ENCODE measurements at places on chromosomes 2 and 18.

- DNase-seq, result no peak
Measured at GRCh38 chr18:23861326-23861725, 153.2 kb upstream of the TTC39C start.

GRCh38 chr2:9380702-9381628, 42.4 kb downstream of the ITGB1BP1 start:
- no peak for DNase-seq

- DNase-seq, result no peak
Measured at GRCh38 chr2:180507028-180507427, 473.4 kb upstream of the UBE2E3 start.

GRCh38 chr2:112897624-112897978, 13.4 kb upstream of the IL37 start:
- no peak for DNase-seq

- DNase-seq, result no peak
Measured at GRCh38 chr2:119691189-119691588, 12.2 kb downstream of the TMEM177 start.

DNA sequence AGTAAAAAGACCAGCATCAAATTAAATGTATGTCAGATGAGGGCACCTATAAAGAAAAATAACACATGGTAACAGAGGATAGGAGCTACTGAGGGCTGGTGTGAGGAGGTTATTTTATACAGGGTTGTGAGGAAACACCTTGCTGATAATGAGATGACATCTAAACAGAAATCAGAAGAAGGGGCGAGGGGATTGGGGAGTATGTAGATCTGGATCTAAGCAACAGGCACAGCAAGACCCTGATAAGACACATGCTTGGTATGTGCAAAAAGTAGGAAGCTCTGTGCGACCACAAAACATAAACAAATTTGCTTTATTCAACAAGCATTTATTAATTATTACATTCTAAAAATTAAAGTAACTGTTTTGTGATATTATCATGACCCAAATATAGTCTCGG, 295.4 kb downstream of the ZEB2 start:
- DNase-seq, result no peak

- DNase-seq, result no peak
Measured at GRCh38 chr18:49111191-49111988, 160.6 kb upstream of the SMAD7 start.

GRCh38 chr2:127652786-127653357, 6.9 kb downstream of the GPR17 start:
- no peak for DNase-seq

GRCh38 chr2:206980413-206980812, 41.1 kb downstream of the CPO start:
- DNase-seq, result no peak

DNA sequence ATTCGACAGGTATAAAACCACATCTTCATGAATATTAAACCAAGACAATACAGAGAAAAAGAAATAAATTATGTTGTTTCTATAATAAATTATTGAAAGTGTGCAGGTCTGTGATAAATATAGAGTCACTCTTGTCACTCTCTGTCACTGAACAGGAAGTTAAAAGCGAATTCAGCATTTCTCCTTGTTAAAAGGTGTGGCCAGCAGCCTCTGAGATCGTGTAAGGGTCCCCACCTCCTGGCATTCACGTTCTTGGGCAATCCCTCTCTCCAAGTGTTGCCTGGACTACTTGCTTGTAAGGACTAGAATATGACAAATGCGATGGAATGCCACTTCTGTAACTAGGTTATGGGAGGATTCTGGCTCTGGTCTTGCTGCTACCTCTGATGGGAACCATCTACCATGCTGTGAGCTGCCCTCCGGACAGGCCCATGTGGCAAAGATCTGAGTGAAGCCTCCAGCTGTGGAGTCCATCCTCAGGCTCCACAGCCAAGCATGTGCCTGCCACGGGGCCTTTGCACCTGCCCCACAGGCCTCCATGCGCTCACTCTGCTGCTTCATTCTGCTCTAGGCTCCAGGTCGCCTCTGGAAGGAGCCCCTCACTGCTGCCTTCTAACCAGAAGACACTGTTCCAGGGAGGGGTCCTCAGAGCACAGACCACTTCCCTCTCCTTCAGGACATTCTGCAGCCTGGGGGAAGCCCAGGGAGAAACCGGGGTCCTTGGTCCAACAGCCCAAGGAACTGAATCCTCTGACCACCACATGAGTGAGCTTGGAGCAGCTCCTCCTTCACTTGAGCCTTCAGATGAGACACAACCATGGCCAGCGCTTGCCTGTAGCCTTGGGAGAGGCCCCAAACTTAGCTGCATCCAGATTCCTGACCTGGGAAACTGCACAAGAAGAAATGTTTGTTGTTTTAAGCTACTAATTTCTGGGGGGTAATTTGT, 202.9 kb upstream of the HDAC4 start:
- DNase-seq, result no peak

GRCh38 chr18:36547544-36547943, 250.0 kb downstream of the FHOD3 start:
- no peak for DNase-seq

DNA sequence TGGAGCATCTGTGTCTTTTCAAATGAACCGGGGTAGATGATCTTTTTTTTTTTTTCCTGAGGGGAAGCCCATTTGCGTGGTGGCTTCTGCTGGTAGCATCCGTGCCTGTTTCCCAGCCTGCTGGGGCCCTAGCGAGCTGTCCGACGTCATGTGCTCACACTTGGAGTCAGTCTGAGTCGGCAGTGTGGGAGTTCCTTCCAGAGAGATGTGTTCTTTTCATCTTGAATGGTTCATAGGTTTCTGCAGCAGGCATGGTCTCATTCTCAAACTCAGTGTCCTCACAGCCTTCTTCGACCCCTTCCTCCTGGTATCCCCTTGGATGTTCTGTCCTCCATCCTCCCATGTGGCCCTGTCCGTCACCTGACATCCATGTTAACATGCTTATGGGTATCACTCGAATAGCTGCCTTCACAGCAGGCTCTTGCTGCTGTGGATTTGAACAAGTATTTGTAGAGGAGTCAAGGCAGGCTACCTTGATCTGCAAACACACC, 51.0 kb downstream of the LDLRAD4 start:
- DNase-seq, result no peak

DNA sequence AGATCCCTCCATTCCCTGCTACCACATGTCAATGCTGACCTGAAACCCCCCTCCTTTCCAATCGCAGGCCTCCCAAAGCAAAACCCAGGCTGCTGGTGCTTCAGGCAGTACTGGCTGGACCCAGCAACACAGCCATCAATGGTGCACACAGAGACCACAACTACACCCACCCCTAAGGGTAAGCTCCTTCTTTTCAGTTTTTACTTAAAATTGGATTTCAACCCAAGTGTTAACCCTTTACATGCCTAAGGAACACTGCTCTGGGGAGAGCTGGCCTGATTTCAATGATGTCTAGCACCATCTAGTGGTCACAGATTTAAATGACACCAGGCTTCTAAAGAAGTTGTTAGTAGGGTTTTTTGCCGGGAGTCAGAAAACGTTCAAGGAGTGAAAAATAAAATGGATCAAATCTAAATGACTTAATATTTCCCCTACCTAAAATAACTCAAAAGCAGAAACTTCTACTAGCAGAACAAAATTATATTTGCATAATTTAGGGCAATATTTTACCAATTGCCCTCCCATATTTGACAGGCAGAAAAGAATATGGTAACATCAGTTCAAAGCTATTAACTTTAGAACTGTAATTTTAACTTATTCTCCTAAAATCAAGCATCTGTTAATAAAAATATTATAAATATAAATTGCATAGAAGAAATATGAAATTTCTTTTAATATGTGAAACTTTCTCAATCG, 24.6 kb downstream of the FECH start:
- no peak for DNase-seq

- no peak for DNase-seq
Measured at GRCh38 chr2:168234407-168235085, 12.8 kb downstream of the STK39 start.

GRCh38 chr18:55089610-55090009, 130.3 kb upstream of the CCDC68 start:
- no peak for DNase-seq

DNA sequence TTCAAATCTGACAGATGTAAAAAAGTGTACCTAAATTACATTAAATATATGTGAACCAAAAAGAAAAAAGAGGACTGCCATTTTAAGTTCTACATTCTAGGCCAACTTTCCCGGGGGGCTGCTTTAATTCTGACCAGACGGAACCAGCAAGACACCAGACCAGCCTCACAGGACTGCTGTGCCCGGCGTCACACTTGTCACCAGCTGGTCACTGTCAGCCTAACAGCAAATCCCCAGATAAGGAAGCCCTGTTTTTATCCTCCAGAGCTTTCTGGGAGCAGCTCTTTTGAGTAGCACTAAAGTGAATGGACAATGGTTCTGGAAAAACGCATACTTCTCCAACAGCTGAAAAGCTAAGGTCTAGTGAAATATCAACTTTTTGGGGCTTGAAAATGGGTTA, 35.6 kb downstream of the CYB5A start:
- no peak for DNase-seq

DNA sequence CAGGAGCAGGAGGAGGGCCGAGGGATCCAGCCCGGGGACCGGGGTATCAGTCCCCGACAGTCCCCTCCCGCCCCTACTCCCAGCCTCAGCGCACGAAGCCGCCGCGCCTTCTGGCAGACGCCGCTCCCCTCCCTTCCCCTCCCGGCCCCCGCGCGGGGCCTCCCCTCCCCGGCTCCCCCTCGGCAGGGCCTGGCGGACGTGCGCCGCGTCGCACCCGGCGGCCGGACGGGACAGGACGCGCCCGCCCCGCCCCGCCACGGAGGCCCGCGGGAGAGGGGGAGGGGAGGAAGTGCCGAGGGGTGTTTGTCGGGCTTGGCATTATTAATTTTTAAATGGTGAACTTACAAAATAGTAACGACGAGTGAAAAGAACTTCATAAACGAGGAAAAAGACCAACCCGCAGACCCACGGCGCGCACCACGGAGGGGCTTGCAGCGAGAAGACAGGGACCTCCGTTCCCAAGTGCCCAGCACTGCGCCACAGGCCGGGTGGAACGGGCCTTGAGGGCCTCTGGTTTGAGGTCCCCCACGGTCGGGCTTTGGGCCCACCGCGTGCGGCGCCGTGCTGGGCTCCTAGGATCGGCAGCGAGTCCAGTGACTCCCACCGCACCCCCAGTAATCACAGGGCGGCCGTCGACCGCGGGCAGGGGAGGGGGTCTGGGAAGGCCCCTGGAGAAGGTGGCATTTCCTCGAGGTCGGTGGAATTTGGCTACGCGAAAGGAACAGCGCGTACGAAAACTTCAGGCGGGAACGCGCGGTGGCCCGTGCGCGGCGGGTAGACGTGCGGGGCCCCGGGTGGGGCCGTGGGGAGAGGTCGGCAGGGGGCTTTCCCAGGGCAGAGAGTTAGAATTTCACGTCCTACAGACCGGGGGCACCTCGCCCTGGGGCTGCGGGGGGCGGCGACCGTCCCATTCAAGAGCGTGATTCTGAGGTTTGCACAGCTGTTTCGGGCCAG, 954 bp upstream of the CTDSP1 start:
- DNase-seq, result no peak

DNA sequence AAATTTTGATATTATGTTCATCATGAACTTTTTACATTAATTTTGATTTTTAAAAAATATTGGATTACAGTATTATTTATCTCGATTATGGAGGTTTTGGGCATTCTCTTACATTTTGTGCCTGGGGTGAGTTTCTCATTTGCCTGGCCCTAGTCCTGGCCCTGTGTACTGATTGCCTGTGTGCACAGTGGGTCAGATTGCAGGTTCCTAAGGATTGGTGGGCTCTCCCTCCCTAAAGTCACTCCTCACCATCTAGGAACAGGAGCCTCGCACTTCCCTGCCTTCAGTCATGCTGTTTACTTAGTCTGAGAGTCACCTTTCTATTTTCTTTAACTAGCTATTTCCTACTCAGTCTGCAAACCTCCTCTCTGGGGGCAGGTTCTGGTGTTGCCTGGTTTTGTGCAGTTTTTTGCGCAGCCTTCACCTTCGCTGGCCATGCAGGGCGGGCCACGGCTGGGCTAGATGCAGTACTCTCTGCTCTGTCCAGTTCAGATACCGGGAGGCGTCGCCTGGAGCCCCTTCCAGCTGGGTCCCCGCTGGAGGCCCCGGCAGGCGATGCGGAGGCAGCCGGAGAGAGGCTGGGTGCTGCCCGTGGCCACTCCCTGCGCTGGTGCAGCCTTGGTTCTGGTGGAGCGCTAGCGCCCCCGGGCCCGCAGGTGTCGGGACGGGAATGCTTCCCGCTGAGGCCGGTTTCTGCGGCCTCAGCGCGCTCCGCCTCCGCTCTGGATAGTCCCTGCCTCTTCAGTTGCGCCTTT, 23.3 kb upstream of the MC5R start:
- DNase-seq, result no peak

GRCh38 chr2:203453858-203454451, 81.1 kb downstream of the RAPH1 start:
- DNase-seq, result no peak

- DNase-seq, result no peak
Measured at GRCh38 chr2:85957256-85957655, 68.5 kb upstream of the ST3GAL5 start.

DNA sequence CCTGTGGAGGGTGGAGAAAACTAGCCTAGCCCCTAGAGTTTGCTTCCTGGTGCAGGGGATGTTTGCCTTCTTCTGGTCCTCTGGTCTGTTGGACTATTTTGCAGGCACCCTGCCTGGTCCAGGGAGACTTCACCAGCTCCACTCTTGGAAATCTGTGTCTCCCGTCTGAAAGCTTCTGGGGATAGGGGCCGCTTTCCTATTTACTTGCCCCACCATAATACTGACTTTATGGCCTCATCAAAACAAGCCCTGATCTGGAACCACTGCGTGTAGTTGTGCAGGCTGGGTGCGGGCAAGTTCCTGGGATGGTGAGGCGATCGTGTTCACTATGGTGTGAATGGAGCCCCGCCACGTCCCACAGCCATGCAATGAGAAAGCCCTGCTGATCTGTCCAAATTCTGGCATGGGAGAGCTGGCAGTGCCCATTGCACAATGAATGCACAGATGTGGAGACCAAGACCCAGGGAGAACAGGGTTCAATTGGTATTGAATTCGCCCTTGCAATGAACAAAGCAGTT, 74.3 kb downstream of the DDX1 start:
- DNase-seq, result no peak

DNA sequence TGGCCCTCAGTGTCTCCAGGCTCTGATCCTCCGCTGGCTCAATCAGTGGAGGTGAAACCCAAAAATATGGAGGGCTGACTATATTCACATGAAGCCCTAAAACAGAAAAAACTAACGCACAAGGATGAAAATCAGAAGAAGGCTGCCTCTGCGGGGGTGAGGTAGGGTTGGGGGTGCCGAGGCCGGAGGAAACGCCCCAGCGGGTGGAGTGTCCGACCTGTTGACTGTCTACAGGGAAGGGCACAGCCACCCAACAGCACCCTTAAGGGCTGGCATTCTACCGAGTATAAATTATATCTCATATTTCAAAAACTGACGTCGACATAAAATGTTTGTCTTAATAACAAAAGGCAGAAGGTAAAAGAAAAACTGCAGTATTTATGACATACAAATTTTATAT, 223.5 kb downstream of the HDAC4 start:
- DNase-seq, result no peak

GRCh38 chr2:102224824-102225739, 38.3 kb downstream of the IL1RL2 start:
- DNase-seq, result no peak

GRCh38 chr2:143029141-143029540, 100.1 kb upstream of the ARHGAP15 start:
- no peak for DNase-seq
